ENCODE measurements at places on chromosomes 2 and 18.

- no peak for DNase-seq
Observed at GRCh38 chr2:10192392-10193015, 70.0 kb downstream of the RRM2 start.

- DNase-seq: no peak
Observed at GRCh38 chr2:6934345-6934744, 17.1 kb downstream of the RNF144A start.

DNA sequence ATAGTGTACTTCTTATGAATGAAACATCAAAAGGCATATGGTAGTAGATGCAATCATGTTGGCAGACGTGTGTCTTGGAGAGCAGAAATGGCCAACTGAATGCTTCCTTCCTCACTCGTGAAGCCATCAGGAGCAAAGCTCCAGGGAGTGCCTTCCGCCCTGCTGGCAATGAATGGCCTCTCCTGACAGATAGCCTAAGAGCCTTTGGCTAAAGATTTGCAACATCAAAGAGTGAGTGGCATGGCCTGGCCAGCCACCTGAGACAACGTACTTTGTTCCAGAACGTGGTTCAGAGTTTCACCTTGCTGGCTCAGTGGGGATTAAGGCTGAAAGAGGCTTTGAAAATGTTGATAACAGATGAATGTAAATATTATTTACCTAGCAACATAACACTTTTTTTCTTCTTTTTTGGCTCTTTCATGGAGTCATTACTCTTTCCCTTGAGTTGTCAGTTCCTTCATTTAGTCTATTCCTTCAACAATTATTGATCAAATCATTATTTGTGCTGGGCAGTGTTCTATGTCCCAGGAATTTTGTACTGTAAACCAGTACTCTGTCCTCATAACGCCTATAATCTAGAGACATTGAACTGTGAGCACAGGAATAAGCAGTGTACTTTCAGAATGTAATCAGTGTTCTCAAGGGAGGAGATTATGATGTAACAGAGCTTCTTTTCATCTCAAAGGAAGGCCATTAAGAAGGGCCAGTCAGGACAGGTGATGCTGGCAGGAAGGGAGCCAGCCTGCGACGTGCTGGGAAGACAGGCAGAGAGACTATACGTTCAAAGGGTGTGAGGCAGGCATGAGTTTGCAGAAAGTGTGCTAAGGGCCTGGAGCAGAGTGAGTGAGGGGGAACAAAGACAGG is 59.4 kb upstream of the SH3RF3 start:
- no peak for DNase-seq

DNA sequence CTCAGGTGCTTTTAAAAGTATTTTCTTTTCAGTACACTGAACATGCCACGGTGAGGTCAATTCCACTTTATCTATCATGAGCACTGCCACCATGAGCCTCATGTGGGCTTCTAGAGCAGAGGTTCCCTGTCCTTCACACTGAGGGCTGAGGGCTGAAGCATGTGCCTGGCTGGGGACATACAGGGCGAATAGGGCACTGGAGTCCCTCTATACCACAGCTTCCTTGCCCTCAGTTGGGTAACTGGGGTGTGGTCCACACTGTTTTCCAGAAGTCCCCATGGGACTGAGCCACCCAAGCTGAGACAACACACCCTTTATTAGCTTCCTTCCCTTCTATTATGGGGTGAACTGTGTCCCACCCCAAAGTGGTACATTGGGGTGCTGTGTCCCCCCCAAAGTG is 172.2 kb upstream of the ID2 start:
- no peak for DNase-seq

DNA sequence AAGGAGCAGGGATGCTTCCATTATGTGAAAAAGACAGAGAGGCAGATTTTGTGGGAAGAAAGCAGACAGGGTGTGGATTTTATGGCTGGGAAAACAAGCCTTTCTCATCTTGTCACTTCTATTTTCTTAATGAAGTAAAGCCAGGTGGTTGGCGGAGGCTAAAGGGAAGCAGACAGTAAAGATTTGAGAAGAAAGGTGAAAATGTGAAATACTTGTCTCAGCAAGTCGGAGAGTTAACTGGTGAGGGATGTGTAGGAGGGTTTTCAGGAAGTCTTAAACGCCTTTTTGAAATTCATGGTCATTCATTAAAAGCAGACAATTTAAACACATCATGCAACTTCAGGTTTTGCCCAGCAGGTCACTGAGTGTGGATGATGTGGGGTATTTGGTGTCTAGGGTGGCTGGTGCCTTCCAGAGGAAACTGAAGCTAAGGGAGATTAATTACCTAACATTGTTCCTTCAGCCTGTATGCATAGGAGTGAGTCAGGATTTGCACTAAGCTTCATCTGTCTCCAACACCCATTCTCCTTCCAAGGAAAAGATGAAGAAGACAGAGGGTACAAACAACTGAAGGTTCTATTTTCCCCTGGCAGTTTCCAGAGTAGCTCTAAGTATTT is 20.7 kb downstream of the SLC14A2 start:
- no peak for DNase-seq

DNA sequence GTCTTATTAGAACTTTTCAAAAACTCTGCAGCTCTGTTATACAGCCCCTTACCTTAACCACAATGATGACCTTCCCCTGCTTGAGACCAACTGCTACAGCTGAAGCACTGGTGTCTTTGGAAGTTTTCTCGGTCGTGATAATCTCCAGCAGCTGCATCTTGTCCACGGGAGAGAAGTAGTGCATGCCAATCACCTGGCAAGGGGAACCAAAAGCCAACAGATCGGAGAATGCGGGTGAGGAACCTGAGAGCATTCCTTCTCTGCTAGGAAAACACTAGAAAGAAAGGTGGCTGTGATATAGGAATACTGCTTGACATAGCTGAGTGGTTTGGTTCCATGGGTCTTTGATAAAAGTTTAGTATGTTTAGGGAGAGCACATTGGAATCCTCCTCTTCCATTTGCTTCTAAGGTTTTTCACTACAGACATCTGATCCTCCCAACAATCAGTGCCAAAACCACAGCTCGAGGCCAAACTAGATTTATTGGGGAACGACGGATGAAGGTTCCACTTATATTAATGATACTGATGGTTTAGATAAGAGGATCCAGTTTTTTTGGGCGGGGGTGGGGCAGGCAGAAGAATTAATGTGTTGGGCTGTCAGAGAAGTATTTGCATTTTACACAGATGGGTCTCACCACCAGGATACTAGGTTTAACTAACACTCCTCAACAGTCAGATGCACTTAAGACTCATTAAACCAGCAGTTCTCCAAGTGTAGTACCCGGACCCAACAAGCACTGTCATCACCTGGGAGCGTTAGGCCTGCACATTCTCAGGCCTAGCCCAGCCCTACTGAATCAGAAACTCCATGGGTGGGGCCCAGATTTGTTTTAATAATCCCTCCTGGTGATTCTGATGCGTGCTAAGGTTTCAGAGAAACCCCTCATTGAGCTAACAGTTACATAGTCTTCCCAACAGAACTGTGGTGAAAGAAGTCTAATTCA is 22.4 kb downstream of the GAREM2 start:
- DNase-seq: no peak

- DNase-seq: no peak
Observed at GRCh38 chr2:182716650-182716979, 558 bp downstream of the DNAJC10 start.

- no peak for DNase-seq
Observed at GRCh38 chr2:186714611-186715010, 20.8 kb downstream of the FAM171B start.

DNA sequence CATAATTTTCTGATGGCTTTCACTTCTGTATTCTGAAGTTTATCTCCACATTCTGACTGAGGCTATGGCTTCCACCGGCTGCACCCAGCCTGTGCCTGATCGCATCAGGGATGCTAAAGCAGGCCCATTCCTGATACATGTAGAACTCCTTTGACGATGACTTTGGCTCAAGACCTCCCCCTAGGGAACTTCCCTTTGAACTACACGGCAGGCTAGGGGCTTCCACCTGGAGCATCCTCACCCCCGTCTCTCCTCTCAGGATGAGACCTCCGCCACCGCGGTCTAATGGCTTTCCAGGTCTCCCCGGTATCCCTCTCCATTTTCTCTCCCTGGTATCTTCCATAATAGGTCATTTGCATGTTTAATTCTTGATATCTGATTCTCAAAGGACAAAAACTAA is 214.9 kb upstream of the CHST9 start:
- DNase-seq: no peak

DNA sequence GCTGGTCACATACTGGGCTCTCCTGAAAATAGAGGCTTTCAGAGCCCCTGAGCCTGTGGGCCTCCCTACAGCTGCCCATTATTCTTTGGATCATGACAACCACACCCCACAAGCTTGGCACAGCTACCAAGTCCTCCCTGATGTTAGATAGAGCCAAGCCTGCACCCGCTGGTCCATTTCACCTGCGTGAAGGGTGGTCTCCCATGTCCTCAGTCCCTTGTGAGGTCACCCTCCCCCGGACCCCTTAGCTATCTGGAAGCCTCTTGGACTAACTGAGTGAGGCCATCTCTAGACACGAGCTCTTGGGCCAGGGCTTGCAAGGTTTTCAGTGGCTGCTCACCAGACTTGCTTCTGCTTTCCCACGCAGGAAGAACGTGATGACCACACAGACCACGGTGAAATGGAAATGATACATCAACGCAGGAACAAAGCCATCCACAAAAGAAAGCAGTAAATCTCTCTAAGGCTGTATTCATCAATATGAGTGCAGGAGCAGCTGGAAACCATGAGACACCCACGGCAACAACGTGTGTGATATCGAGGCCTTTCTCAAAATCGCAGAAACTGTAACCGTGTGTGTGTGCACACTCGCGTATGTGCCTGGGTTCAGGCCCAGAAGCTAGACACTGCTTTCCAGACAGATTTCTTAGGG is 10.1 kb upstream of the MAL start:
- DNase-seq: no peak

- no peak for DNase-seq
Observed at GRCh38 chr2:126874961-126875360, 23.7 kb upstream of the TEX51 start.

GRCh38 chr2:169476459-169476858 is 2.8 kb upstream of the BBS5 start:
- no peak for DNase-seq

- DNase-seq: no peak
Observed at GRCh38 chr2:216652566-216652965, 19.3 kb downstream of the IGFBP2 start.

Measured in activated B cell treated with CpG ODN at 0.5 μM for 24 hours (primary cell).